ENCODE measurements at places on chromosomes 3 and 15.
A peak's percentile ranks its signal among the peaks of the same experiment; 100 is the strongest.

GRCh38 chr3:127159543-127159942 lies 33.4 kb upstream of the PRR23E start:
- DNase-seq: no peak

DNA sequence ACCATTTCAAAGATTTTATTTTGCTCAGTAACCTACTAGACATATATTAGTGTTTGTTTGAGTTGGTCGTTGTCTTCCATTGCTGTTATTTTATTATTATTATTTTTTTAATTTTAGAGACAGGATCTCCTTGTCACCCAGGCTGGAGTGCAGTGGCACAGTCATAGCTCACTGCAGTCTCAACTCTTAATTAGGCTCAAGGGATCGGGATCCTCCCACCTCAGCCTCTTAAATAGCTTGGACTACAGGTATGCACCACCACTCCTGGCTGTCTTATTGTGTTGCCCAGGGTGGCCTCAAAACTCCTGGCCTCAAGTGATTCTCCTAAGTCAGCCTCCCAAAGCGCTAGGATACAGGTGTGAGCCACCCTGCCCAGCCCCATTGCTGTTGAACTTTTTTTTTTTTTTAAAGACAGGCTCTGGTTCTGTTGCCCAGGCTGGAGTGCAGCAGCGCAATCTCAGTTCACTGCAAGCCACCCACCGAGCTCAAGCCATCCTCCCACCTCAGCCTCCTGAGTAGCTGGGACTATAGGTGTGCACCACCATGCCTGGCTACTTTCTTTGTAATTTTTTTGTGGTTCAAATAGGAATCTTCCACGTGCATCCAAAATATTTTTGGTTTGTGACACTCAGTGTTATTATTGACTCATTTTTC lies 18.2 kb downstream of the SETD5 start:
- DNase-seq: no peak

- DNase-seq: no peak
These were observed 136.3 kb downstream of the DIPK2A start for GRCh38 chr3:144107923-144108322.

- no peak for DNase-seq
These were observed 220.6 kb downstream of the SLCO3A1 start for GRCh38 chr15:92074101-92074500.

DNA sequence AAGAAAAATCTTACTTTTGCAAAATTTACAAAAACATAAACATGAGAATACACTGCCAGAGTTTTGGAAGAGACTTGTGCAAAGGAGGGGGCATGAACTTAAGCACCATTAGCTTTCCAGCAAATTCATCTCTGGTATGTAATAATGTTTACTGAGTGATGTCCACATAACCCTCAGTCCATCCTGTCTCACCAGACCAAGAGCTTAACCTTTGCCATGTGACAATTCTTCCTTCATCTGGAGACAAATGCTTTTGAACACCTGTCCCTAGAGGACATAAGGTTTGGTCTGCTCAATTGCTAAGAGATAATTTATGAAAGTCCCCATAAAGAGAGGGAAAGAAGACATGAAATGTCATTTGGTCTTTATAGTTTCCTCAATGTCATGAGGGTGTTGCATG lies 412.3 kb downstream of the ERC2 start:
- no peak for DNase-seq

DNA sequence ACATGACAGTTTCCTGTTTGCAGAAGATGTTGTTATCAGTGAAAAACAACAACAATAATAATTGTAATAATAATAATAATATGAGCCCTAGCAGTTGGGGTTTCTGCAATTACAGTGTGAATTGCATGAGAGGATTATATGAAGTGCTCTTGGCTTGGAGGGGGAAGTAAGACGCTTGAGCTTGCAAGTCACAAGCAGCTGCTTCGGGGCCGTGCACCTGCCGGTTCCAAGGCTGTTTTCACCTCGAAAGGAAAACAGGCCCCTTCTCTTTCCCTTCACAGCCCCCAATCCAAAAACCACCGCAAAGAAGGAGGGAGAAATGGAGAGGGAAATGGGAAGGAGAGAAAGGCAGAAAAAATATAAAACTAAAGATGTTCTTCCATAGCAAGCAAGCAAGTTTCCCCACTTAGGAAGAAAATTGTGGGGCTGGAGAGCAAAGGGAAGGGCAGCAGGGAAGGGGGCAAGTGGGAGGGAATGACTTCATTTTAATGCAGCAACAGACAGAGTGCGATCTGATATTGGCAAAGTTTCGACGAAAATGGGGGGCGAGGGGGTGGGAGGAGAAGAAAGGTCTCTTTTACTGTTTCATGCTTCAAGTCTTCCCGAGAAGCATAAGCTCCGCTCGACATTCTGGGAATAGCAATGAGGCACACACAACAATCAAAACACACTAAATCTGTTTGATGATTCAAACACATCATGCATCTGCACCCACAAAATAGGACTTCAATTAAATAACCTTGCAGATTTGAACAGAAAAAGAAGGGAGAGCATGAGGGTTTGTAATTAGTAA lies 284.2 kb upstream of the ATP11B start:
- no peak for DNase-seq

GRCh38 chr3:66095295-66096001 lies 56.7 kb upstream of the MAGI1 start:
- no peak for DNase-seq

- no peak for DNase-seq
These were observed 953.1 kb downstream of the FHIT start for GRCh38 chr3:60298141-60298540.

GRCh38 chr15:49843725-49844124 lies 222.9 kb downstream of the DTWD1 start:
- no peak for DNase-seq

DNA sequence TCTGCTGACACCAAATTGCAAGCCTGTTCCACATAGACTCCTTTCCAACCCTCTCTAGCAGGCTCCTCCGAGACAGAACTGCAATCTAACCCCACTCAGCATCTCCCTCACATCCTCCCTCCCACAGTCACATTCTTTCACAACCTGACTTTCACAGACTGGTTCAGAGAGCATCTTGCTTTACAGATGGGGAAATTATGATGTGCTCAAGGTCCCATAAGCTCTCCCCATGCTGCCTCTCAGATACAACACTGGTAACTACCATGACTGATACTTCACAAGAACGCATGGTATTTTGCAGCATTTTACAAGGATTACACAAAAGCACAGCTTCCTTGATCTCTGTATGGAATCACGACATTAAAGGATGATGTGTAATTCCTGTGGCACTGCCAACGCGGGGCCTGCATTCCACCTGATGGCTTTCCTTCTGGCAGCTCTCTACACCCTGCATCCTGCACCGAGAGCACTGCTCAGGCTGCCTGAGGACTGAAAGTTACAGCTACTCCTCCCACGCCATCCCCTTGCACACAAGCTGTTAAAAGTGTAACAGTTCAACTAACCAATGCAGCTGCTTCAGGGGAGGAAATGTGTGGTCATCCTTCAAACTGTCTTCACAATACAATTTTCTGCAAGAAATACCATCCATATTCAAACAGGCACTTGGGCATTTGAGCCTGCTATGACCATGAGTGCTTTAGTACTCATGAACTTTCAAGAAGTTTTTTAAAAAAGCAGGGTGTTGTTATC lies 27.6 kb downstream of the TBC1D2B start:
- peak; percentile 76 for DNase-seq

DNA sequence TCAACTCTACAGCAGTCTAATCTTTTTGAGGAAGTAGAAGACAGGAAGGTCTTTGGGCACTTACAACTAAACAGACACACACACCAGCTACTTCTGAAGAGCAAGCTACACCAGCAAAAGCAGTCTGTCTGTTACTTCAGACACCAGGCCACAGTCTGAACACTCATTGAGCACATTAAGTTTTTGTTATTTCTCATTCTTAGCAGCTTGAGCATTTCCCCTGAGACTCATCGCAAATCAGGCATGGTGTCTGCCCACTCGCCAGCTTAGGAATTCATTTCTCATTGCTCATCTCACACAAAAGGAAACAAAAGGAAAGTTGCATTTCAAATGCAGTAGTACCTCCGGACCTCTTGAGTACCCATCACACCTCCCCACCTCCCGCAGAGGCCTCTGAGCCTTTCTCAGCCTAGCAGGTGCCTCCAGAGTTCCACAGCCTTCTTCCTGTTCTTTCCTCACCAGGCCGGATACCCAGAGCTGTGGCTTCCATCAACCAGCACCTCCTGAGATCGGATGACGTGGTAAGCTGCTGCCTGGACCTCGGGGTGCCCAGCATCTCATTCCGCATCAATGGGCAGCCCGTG lies 302.0 kb downstream of the RYR3 start:
- no peak for DNase-seq

DNA sequence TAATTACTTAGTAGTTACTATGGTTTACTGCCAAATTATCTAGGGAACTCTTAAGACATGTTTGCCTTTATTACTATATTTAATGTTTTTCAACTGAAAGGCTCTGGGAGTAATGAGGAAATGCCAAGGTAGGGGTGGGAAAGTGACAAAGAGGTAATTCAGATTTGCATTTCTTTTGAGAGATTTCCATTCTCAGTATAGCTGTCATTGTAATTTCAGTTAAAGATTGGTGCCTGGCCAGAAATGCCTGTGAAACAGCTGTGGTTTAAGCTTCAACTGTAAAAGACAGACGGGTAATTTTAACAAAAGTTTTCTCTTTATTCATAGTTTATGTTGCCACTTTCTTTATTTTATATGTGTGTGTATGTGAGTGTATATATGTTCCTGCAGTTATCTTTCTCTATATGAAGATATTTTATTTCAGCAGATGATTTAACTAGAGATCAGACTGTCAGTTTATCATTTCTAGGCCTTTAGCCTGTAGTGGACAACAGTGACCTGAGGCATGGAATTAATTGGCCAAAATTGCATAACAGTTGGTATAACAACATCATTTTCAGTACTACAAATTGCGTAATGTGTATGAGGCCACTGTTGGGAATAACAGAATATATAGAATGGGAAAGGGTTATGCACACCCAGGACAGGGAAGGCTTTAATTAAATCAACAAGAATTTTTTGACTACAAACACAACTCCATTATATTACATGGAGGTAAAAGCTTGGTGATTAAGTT lies 119.0 kb downstream of the BBX start:
- DNase-seq: no peak

DNA sequence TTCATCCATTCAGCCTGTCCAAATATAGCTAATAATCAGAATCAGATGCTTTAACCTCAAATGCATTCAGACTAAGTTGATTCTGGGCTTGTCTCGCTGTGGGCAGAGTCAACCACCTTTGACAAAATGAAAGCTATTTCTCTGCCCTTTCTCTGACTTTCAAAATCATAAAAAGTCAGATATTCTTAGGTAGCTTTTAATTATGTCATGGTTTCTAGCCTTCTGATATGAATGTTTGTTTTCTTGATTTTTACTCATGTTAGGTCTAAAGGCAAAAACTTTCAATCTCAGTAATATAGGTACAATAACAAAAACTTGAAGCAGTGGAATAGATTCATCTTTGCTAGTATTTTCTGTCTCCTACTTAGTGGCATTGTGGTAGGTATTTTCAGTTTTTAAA lies 25.3 kb upstream of the C15orf61 start:
- DNase-seq: no peak
